ENCODE measurements at places on chromosomes 1 and 21.

DNA sequence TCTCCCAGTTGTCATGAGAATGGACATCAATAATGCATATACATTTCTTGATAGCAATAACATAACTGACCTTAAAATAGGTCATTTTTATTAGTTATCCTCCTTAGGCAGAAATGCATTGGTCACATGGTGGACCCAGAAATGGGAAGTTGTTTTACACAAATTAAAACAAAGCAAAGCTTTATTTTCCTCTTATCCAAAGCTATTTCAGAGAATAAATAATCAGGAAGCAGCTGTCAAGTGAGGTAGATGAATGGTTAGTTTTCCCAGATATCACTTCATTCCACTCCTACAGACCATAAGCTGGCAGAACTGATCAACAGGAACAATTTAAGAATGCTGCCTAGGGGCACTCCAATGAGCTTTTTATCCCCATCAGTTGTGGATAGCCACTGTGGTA, 16.0 kb upstream of the OLIG1 start:
- no peak for DNase-seq

- no peak for DNase-seq
These were observed 16.2 kb downstream of the HLX start for GRCh38 chr1:220895412-220895946.

- no peak for DNase-seq
These were observed 1.8 kb upstream of the SLC26A9 start for GRCh38 chr1:205945069-205945468.

- DNase-seq, result no peak
These were observed 21.3 kb downstream of the TNFRSF1B start for GRCh38 chr1:12188115-12188514.

GRCh38 chr1:53553734-53554509, 94.7 kb downstream of the DMRTB1 start:
- no peak for DNase-seq

DNA sequence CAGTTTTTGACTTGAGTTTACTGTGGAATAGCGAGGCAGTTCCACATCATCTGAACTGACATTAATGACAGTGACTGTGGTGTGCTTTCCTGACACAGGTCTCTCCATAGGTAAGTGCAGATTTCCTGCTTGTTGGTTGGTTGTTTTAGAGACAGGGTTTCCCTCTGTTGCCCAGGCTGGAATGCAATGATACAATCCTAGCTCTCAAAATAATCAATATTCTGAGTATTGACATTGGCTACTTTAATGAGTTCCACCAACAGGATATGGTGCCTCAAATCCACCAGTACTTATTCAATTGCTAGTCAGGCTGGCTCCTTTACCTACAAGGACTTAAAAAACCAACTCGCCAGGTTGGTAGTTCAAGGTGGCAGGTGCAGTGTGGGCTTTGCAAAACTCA, 63.8 kb downstream of the CLSTN1 start:
- DNase-seq, result no peak

DNA sequence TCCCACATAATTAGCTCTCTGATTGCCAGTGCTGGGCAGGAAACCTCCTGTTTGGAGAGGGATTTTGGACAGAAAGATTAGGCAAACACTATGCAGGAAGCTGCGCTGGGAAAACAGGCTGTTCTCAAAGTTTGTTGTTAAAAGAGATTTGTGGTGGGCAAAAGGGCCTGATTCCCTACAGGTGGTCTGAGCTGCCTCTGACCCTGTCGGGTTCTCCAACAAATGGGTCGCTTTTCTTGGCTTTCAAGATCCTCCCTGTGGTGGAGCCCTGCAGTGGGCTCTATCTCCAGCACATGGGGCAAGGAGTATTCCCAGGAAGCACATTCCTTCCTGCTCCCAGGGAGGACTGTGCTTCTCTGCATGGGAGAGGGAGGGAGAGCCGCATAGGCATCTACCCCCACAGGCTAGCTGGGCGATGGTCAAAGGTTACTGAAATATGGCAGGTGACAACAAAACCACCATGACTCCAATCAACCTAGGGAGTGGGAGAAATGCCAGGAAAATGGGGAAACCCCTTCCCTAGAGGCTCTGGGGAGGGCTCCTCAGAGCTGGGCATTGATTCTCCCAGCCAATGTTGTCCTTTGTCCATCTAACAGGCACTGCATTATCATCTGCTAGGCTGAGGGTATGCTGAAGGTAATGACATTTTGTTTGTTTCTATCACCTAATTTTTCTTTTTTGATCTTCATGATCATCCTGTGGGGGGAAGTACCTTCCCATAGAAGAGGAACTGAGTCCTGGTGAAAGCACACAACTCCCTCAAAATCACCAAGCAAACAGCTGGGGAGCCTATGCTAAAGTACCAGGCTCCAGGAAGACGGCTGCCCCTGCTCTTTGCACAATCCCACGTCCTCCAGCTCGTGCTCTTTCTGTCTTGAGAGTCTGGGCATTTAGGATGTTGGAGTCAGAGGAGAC, 85.3 kb downstream of the PLXNA2 start:
- DNase-seq, result no peak

- DNase-seq, result no peak
These were observed 161.4 kb upstream of the TNR start for GRCh38 chr1:175904808-175905207.

- DNase-seq, result no peak
These were observed 152.3 kb upstream of the RGS18 start for GRCh38 chr1:192005976-192006375.

GRCh38 chr1:38455829-38456530, 403.6 kb downstream of the RRAGC start:
- DNase-seq, result no peak

DNA sequence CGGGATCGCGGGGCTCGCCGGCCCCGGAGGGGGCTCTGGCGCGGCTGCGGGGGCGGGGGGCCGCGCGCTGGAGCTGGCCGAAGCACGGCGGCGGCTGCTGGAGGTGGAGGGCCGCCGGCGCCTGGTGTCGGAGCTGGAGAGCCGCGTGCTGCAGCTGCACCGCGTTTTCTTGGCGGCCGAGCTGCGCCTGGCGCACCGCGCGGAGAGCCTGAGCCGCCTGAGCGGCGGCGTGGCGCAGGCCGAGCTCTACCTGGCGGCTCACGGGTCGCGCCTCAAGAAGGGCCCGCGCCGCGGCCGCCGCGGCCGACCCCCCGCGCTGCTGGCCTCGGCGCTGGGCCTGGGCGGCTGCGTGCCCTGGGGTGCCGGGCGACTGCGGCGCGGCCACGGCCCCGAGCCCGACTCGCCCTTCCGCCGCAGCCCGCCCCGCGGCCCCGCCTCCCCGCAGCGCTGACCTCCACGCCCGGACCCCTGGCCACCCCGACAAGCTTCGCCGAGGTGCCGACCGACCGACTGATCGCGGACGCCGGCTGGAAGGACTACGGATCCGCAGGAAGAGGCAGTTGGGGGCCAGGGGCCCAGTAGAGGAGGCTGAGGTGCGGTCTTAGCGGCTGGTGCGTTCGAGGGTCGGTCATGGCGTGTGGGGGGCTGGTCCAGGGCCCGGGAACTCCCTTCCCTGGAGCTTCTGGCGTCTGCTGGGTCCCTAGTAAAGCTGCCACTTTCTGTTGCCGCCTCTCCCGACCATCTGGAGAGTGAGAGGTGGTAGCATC, 711 bp downstream of the TRNP1 start:
- no peak for DNase-seq

- DNase-seq, result no peak
These were observed 46.9 kb downstream of the L1TD1 start for GRCh38 chr1:62241371-62242131.

All from stimulated activated CD4-positive, alpha-beta T cell treated with anti-CD3 and anti-CD28 coated beads, Interleukin-4, amount 100 ng/mL, for 48 hours (primary cell).